ENCODE measurements at places on chromosomes 7 and 10.

GRCh38 chr7:102908676-102909075 is 4.1 kb upstream of the LRRC17 start:
- DNase-seq, result no peak

DNA sequence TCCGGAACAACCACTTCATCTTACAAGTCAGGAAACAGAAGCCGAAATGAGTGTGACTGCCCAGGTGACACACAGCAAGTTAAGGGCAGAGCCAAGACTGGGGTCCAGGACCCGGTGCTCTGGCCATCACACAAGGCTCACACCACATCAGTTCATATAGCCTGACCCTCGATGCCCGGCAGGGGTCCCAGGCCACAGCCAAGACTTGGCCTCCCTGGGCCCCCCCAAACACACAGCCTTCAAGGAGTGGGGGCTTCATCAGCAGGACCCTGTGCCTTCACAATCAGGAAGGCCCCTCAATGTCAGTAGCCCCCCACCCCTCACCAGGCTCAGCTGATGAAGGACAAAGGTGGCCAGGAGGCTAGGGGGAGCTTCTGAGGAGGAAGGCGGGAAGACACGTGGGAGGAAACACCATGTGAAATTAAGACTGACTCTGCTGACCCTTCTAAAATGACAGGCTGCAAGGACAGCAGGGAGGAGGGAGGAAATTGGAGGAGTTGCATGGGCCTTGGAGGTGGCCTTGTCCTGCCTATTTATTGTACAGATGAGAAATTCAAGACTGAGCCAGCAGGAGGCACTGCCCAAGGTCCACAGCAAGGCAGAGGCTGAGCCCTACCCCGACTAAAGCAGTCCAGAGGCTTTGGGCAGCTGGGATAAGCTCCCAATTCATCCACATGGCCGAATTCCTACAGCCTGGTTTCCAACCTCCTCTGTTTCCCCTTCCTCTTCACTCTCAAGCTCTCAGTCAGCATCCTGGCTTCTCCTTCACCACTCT is 216.1 kb upstream of the ZMIZ1 start:
- no peak for DNase-seq

DNA sequence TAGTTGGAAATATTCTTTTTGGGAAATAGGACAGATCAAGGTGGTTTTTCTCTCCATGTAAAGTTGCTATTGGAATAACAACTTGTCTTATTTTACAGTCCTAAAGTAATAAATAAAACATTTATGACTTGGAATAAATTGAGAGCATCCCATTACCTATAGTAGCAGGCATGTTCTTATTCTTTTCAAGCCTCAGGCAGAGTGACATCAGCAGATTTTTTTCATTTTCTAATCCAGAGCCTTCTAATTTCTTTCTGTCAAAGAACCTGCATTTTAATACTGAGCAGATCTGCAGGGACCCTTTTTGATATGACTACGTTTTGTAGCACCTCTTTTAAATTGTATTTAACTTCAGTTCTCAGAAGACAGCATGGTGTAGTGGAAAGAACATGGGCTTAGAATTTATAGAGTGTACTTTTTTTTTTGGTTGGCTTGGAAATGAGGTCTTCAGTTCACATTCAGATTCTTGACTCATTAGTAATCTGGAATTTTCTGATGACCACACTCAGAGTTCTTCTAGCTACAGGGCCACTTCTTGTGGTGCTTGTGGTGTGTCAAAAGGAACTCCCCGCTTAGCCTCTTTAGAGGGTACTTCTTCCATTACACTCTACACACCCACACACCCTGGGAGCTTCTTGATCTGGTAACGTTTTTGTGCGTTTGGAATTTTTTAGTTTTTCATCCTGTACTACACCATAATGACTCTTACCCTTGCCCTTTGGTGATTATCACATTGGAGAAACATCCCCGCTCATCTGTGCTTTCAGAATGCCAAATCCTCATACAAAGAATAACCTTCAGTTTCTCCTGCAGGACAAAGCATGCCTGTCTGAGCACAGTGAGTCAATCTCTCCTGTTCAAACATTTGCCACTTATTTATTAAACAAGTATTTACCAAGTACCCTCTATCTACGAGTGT is 34.6 kb downstream of the AGK start:
- no peak for DNase-seq

GRCh38 chr7:30172451-30172850 is 37.7 kb downstream of the MTURN start:
- DNase-seq, result no peak

GRCh38 chr7:107661865-107662379 is 1.3 kb downstream of the SLC26A4 start:
- DNase-seq, result no peak

GRCh38 chr7:57344957-57345356 is 105.0 kb upstream of the ZNF716 start:
- no peak for DNase-seq

DNA sequence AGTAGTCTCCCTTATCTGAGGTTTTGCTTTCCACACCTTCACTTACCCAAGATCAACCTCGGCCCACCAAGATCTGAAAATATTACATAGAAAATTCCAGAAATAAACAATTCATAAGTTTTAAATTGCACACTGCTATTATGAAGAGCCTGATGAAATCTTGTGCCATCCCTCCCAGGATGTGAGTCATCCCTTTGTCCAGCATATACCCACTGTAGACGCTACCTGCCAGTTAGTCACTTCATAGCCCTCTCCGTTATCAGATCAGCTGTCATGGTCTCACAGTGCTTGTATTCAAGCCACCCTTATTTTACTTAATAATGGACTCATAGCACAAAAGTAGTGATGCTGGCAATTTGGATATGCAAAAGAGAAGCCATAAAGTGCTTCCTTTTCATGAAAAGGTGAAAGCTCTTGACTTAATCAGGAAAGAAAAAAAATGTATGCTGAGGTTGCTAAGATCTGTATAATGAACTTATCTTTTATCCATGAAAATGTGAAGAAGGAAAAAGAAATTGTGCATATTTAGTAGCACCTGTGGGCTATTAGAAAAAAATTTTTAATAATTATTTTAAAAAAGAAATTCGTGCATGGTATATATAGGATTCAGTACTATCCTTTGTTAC is 9.8 kb upstream of the MRPS16 start:
- no peak for DNase-seq

DNA sequence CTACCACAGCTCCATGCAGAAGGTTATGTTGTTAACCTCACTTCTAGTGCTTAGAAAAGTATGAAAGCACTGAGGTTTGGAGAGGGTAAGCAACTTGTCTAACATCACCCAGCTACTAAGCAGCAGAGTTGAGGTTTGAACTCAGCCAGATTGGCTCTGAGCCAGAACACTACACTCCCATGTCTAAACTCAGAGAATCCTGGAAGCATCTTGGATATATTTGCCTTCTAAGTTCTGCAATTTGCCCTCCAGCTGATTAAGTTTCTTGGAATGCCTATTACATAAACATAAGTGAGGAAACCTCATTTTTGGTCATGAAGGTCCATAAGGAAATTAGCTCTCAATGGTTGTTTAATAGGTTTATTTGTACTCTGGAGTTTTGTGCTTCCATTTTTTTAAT is 78.1 kb upstream of the PHYHIPL start:
- no peak for DNase-seq

DNA sequence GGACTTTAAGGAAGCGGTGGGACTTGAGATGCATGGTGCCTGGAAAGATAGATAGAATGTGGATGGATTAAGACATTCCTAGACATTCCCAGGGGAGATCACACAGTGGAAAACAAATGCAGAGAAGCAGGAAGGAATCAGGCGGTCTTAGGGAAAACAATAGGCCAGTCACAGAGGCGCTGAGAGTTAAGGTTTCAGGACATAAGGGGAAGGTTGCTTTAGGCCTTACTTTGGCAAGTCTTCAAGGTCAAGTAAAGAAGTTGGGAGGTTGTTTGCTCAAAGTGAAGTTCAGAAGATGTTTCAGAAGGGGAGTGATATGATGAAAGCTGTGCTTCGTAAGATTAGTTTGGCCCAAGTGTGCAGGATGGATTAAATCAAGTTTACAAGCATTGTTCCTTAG is 109.4 kb downstream of the SUGCT start:
- no peak for DNase-seq

DNA sequence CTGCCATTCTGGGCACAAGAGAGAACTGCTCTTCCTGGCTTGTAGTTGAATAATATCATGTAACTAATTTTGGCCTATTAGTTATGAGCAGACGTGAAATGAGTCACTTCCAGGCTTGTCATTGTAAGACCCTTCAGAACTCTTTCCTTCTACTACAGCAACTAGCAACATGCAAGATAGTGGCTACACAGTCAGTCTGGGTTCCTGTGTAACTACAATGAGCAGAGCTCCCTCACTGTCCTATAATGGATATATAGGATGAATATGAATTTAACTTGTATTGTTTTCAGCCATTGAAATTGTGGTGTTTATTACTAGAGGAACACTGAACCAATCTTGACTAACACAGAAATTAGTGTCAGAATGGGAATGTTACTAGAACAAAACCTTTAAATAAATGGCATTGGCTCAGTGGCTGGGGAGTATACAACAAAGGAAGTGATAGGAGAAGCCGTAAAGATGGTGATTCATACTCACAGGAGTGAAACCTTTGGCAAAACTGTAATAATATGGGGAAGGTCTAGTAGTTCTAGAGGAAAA is 2.9 kb upstream of the MTPN start:
- no peak for DNase-seq

DNA sequence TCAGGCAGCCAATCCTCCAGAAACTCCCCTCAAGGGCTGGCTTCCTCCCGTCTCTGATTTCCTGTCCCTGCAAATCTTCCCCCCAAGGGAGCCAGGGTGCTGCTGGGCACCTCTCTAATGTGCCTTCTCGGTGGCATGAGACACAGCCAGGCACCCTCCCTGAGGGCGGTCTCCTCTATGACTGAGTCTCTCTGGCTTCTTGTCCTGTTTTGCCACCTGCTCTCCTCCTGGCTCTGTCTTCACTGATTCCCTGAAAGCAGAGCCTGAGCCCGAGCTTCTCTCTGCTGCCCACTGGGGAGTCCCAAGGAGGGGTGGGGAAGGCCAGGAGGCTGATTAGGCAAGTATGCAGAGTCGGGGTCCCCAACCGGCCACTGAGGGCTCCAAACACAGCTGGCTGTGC is 60.4 kb upstream of the INSIG1 start:
- no peak for DNase-seq

DNA sequence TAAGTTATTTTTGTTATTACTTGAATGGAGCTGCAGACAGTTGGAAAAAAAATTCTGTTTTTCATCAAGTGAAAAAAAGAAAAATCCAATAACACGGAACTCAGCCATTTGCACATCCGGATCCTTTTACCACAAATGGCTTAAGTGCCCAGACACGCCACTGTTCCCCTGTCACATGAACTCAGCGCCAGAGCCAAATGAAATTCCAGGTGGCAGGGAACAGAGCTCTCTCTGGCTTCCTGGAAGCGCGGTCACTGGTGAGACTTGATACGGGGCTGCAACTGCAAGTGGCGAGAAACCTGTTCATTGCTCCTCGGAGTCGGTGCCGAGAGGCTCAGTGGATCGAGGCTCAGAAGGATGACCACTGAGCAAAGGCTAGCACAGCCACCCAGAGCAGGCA is 60.8 kb upstream of the NPTX2 start:
- DNase-seq, result no peak

- no peak for DNase-seq
These were observed 13.6 kb downstream of the NKX1-2 start for GRCh38 chr10:124436191-124436638.

GRCh38 chr7:133859871-133860450 is 267.2 kb upstream of the LRGUK start:
- no peak for DNase-seq

GRCh38 chr10:32139223-32140073 is 83.2 kb upstream of the KIF5B start:
- no peak for DNase-seq

- DNase-seq, result peak; percentile 44
These were observed 34.5 kb upstream of the RBM20 start for GRCh38 chr10:110609605-110610004.

- DNase-seq, result no peak
These were observed 122.7 kb downstream of the TRRAP start for GRCh38 chr7:99000904-99001465.

GRCh38 chr10:131833013-131833412 is 67.8 kb upstream of the PPP2R2D start:
- DNase-seq, result no peak

DNA sequence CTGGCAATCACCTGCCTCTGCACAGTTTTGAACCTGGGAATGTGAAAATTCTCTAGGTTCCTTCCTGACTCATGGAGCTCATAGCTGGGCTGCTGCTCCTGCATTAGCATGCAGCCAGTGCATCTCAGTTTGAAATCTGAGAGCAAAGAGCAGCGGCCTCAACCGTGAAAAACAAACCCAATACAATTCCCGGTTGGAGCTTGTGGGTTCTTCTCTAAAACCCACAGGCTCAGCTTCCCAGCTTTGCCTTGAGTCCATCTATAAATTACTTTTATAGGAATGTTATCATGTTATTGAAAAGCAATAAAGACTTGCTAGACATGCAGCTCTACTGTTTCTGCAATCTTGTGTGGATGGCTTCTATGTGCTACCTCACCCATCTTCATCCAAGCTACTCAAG is 191.7 kb downstream of the CXCL12 start:
- no peak for DNase-seq

DNA sequence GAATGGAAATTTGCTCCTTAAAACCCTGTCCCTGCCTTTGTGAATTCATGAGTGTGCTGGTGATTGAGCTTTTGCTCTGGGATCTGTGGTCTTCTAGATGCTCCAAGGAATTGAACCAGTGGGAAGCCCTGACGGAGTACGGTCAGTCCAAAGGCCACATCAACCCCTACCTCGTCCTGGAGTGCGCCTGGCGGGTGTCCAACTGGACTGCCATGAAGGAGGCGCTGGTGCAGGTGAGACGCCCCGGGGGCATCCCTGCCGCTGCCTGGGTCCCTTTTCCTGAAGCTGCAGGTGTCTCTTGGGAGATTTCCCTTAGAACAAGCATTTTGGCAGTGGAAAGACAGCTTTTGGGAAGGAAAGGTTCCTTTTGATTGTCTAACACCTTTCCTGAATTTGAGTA is 100.3 kb downstream of the TRRAP start:
- no peak for DNase-seq

- no peak for DNase-seq
These were observed 104.7 kb upstream of the PCGF5 start for GRCh38 chr10:91115618-91116390.

DNA sequence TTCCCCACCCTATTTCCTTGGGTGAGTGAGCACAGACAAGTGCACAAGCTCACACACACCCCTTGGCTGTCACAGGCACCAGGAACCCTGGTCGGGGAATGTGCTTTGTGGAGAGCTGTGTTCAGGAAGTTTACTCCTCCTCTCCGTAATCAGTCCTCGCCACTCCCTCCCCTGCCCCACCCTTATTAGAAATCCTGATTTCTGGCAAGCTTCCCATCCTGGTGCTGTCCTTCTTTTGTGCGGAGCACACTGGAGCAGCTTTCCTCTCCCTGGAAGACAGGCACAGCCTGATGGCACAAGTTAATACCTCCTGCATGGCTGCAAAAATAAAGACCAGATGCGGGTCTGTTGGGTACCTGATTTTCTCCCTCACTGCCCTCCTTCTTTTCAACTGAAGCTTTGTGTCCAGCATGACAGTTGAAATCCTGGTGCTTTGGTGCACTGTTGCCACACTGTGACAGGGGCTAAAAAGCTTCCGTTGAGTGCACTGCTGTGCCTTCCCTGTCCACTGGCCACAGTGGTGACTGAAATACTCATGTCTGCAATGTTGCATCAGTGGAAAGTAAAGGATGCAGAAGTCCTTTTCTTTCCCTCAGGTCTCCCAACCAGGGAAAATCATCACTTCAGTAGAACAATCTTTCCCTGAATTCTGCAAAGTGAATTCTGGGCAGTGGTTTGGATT is 55.0 kb downstream of the LRRC4 start:
- DNase-seq, result no peak

All from SHP77 treated with DMSO at 0.1 percent for 48 hours (cell line).